ENCODE measurements at places on chromosomes 11 and 22.

DNA sequence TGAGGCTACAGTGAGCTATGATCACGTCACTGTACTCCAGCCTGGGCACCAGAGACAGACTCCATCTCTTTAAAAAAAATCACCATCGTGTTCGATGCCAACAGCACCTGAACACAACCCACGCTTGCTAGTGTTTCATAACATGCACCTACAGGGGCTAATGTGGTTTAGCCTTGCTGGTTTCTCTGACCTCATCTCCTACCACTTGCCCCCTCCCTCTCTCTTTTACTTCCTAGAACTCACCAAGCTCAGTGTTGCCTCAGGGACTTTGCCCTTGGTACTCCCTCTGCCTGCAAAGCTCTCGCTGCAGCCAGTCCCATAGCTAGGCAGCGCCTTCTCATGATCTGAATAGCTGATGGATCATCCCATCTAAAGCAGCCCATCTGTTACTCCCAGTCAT lies 99.8 kb downstream of the FBXO7 start:
- no peak for DNase-seq

DNA sequence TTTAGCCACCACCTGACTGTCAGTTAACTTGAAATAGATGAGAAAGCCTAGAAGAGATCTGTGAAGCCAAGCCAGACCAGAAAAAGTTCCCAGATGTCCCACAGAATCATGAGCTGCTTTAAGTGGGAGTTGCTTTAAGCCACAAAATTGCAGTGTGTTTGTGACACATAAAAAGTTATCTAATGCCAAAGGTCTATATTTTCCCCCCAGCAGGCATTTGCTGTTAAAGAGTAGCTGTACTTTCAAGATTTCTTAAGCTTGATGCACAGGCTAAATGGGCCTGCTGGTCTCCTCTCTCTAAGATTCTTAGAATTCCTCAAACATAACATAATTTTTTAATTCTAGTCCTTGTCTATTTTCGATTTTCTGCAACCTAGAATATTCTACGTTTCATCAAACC lies 825.7 kb downstream of the FAM181B start:
- DNase-seq: no peak

DNA sequence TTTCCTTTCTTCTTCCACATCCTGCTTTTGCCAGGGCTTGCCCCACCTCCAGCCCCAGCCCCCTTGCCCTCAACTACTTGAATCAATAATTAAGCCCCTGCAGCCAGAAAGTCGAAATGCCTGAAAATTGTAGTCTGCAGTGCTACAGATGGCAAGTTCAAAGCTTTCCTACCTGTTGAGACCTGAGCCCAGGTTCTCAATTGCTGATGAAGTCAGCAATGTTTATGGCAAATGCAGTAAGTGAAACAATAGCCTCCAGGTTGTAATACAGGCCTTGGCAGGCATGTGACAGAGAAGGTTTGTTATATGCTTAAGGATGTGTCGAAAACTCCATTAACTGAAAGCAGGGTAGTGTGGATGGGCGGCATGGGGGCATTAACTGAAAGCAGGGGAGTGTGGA lies 181.1 kb upstream of the SESN3 start:
- no peak for DNase-seq

DNA sequence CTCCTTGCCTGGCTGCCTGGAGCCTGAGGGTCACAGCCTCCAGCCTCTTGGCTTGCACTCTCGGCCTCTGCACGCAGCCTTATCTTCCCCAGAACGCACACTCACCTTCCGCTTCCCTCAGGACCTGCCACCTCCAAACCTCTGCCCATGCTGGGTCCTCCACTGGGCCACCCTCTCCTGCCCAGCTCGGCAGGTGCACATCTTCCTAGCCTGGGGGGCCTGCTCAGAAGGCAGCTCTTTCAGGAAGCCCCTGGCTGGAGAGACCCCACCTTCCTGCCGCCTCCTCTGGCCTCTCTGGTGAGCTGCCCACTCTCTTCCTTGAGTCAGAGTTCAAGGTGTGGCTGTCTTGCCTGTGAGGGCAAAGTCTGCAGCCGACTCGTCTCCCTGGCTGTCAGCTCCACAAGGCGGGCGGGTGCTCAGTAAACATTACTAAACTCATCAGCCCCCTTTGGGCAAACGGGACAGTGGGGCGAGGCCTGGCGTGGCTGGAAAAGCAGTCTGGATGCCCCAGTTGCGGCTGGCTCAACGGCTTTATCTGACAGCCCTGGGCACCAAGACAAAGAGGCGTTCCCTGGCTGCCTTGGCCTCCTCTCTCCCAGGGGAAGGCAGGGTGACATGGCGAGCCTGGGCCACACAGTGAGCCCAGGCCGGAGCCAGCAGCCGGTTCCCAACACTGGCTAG lies 1.7 kb upstream of the LINC01488 start:
- DNase-seq: no peak

GRCh38 chr11:27012234-27012921 lies 18.5 kb downstream of the FIBIN start:
- DNase-seq: peak; percentile 64

DNA sequence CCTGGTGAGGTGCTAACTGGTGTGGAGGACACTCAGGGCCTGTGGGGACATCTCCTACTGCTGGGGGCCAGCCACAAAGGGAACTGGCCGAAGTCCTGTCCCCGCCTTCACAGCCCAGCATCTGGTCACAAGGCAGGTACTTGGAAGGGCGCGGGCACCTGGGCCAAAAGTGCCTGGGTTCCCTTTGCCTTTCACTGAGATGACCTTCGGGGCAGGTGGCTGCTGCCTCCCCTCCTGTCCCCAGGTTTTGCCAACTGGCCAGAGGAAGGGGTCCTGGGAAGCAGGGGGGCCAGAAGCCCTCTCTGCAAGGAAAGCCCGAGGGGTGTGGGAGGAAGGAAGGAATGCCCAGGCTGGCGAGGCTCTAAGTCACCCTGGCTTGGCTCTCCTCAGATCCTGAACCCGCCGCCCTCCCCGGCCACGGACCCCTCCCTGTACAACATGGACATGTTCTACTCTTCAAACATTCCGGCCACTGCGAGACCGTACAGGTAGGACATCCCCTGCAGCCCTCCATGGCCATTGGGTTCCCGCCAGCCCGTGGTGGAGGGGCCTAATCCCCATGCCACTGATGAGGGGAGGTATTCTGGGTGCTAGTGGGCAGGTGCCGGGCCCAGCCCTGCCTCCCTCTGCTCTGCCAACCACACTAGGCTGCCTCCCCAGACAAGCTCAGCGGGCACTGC lies 14.4 kb upstream of the PPP6R3 start:
- DNase-seq: no peak

DNA sequence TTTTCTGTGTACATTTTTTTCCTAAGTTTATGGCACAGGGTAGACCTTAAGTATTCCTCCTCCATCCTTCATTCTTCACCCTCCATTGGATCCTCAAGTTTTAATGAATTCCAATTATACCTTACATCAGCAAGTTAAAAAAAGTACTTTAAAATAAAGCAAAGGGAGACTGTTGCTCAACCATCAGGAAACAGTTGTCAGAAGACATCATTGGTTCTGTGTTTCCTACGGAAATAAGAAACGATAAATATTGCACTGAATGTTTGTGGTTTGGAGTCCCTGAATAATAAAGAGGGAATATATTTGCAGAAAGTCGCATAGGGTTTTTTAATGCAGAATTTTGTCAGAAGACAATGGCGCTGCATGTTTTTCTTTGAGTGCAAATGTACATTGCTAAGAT lies 28.1 kb upstream of the LDHA start:
- no peak for DNase-seq

DNA sequence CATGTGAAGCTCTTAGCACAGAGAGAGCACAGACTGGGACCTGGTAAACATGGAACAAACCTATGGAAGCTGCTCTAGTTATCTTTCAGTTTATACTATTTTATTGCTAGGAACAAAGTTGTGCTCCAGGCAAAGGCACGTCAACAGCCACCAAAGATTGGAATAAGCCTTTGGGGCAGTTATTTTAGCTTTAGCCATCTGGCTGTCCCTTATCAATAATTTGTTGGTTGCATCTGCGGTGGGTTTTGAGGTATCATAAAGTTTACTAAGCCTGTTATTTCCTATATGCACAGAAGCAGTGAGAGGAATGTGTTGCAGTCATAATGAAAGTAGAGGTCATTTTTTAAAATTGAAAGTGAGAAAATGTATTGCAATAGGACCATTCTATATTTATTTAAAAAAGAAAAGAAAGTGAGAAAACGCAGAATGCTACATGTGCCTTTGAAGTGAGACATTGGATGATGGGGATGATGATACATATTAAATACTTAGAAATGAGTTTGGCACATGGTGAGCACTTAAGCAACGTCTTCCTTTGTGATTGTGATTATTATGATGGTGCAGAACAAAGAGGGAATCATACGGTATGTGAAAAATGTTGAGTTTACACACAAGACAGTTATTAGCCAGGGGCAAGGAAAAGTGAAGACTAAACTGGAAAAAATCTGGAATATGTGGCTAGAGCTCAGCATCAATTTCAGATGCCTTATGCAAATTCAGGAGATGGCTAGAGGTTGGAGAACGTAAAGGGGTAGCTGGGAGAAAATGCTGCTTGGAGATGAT lies 58.3 kb downstream of the PRR5L start:
- peak; percentile 47 for DNase-seq

- DNase-seq: no peak
These were observed 2.1 kb downstream of the RTN3 start for GRCh38 chr11:63683133-63683991.

DNA sequence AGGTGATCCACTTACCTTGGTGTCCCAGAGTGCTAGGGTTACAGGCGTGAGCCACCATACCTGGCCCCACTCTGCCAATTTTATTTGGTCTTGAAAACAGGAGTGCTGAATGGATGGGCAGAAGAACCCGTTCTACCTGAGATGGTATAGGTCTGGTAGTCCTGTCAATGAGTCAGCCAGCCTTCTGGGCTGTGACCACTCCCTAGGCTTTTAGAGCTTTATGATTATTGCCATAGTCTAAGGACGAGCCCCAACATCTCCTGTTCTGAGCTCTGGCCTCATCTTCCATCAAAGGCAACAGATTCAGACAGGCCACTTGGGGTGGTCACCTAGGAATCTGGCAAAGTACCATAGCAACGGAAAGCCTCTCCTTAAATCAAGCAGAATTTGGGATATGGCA lies 11.5 kb downstream of the ZDHHC5 start:
- no peak for DNase-seq

GRCh38 chr11:116814502-116814901 lies 8.6 kb downstream of the APOA4 start:
- no peak for DNase-seq

DNA sequence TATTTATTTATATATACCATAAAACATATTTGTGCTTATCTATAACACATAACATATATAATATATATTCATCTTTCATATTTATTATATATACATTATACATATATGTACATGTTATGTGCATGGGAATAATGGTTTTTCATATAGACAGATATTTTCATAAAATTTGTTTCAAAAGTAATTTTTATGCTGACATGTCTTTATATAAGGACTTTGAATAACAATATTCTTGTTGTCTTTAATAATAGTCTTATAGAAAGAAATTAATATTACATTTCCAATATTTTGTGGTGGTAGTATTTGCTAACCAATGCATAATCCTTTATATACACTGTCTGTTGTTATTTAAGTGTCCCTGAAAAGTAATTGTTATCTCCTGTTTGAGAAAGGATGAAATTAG lies 49.6 kb downstream of the GRM5 start:
- DNase-seq: no peak

DNA sequence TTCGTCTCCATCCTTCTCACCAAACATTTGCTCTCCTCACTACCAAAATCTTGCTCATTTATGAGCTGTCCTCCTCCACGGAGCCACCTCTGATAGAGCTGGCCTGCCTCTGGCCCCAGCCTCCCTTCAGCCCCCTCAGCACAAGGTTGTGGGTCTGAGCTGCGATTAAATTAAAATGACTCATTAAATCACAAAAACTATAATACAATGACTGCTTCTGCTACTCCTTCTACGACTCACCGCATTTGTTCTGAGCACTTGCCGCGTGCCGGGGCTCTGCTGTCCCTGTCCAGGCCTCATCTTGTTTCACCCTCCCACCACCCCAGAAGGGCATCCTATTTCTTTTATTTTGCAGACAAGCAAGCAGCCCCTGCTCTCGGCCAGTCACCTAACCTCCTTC lies 49.2 kb upstream of the TIMP3 start:
- DNase-seq: no peak

- no peak for DNase-seq
These were observed 5.2 kb downstream of the CRTAM start for GRCh38 chr11:122843281-122844141.

DNA sequence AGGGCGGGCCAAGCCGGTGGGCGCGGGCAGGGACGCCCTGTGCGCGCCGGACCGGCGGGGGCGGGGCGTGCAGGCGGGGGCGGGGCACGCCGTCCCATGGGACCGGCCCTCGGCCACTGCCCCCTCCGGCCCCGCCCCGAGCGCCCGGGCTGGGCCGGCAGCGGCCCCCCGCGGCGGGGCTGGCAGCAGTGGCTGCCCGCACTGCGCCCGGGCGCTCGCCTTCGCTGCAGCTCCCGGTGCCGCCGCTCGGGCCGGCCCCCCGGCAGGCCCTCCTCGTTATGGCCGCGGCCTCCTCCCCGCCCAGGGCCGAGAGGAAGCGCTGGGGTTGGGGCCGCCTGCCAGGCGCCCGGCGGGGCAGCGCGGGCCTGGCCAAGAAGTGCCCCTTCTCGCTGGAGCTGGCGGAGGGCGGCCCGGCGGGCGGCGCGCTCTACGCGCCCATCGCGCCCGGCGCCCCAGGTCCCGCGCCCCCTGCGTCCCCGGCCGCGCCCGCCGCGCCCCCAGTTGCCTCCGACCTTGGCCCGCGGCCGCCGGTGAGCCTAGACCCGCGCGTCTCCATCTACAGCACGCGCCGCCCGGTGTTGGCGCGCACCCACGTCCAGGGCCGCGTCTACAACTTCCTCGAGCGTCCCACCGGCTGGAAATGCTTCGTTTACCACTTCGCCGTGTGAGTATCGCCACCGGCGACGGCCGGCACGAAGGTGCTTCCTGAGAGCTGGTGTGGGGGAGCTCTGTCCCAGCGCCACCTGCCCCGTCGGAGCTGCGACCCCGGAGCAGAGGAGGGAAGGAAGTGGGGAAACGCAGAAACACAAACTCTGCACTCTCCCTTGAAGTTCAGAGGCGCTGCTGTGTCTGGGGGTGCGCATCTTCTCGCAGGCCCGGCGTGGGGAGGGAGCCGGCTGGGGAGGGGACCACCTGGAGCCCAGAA lies at the start of gene KCNQ1:
TSS of gene KCNQ1 (plus strand) at position 188 of the 925 bp plus-strand sequence. CDS start at position 279, 91 bp downstream.
- no peak for DNase-seq

- no peak for DNase-seq
These were observed 1.3 kb upstream of the KMT5B start for GRCh38 chr11:68214173-68215086.

DNA sequence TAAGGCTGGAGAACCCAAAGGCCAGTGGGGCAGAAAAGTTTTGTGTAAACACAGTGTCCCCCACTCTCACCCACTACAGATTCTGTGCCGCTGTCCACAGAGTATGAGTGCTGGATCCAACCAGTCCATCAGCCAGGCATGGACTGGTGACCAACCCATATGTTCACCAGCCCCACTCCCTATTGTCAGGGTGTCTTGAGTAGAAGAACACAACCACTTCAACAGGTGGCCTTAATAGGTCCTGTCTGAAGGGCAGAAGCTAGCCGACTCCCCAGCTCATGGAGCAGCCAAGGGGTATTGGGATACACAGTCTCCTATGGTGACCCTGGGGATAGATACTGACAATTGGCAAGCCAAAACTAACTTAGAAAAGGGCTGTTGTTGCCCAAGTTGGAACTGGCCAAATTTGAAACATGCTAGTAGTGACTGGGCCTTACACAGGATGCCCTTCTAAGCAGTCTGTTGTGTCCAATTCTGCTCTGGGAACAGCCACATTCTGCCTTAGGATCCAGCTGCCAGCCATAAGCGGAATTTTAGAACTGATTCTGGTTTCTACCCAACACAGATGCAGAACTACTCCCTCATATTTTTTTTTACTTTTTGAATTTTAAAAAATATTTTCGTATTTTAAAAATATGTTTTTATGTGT lies 19.8 kb upstream of the PGM2L1 start:
- DNase-seq: no peak

GRCh38 chr22:20887375-20887774 lies 28.6 kb downstream of the SNAP29 start:
- no peak for DNase-seq
